Tongue (tissue), 3 donors: ENCODE measurements at places on chromosomes 12 and 14.

DNA sequence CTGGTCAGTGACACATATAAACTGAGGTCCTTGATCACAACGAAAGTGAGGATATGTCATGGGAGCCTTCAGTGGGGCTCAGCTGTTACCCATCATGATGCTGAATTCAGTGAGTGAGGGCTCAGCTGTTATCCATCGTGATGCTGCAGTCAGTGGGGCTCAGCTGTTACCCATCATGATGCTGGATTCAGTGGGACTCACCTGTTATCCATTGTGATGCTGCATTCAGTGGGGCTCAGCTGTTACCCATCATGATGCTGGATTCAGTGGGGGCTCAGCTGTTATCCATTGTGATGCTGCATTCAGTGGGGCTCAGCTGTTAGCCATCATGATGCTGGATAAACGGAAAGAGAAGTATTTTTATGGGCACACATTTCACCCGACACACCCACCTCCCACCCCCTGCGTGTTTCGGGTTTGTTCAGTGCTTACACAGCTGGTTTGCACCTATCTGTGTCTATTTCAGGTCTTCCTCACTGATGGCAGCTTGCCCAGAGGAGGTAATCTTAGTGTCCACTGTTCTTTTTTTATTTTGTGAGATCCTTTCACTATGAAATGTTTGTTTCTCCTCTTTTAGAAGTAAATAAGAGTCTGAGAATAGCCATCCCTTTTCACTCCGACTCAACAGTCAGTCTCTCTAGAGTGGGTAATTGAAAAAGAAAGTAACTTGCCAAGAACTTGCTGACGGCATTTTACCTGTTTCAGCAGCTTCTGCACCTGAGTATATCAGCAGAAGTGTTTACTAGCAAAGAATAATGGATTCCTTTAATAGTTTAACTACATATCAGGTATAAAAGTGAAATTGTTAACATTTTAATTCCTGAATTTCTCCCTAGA is 183.0 kb downstream of the ERC1 start:
- peak; percentile 80 for DNase-seq

DNA sequence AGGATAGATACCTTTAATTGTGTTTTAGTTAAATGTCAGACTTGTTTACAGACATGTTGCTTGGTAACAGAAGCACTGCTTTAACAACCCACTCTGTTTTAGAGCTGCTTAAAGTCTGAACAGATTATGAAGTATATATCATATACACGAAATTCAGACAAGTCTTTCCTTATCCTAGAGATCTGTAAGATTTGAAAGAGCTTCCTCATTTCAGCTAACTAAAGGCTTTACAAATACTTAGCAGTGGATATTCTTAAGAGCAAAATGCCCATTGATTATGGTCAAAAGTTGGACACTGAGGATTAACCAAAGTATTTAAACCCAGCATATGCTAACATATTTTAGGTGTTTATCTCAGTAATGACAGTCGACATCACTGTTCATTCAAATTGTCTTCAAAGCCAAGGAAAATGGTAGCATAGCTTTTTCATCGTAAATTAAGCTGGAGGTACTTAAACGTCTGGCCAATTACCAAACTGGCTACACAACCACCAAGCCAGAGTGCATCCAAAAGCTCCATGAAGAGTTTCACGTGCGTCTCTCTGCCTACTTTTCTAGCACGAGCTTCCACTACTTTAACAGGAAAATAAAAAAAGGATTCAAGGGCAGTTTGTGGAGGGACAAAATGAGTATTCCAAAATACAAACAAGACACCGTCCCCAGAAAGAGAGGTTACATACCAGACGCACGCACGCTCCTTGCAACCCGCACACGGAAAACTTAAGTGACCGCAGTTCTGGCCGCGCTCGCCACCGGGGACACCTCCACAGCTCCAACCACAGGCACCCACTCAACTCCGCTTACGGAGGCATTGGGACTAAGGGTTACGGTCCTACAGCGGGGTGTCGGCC is 565 bp downstream of the CEP83 start:
- DNase-seq, result peak; percentile 74

GRCh38 chr14:50109342-50109741 is 7.0 kb downstream of the VCPKMT start:
- DNase-seq, result peak; percentile 21

DNA sequence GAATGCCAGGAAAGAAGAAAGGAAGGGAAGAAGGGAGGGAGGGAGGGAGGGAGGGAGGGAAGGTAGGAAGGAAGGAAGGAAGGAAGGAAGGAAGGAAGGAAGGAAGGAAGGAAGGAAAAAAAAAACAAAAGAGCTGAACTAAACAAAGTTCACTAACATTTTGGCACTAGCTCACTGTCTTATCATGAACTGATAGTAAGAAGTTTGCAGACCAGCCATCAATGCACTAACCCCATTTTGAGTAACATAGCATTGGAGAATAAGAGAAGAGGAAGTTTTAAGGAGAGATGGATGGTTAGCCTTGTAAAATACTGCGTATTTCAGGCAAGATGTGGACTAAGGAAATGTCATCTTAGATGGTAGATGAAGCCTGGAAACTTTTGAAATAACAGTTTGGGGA is 1136.0 kb downstream of the FLRT2 start:
- no peak for DNase-seq

GRCh38 chr14:98503086-98503815 is 768.7 kb downstream of the BCL11B start:
- DNase-seq, result no peak

- no peak for DNase-seq
Measured at GRCh38 chr12:85385406-85385805, 105.4 kb downstream of the ALX1 start.

GRCh38 chr12:107668320-107669098 is 17.1 kb upstream of the PWP1 start:
- no peak for DNase-seq

DNA sequence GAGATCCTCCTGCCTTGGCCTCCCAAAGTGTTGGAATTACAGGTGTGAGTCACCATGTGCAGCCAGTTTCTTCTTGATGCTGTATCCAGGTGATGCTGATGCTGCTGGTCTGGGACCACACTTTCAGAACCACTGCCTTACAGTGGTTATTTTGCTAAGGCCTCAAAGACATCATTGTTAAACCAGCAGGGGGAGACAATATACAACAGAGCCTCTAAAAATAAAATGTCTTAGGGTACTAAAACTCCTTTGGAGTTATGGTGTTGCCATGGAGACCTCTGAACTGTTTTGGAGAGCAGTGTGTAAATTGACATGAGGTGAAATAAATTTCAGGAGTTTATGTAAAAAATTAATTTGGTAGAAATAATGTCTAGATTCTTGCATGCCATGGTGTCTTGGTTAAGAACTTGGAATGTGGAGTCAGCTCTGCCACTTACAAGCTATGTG is 1.1 kb upstream of the ARG2 start:
- DNase-seq, result peak; percentile 80

DNA sequence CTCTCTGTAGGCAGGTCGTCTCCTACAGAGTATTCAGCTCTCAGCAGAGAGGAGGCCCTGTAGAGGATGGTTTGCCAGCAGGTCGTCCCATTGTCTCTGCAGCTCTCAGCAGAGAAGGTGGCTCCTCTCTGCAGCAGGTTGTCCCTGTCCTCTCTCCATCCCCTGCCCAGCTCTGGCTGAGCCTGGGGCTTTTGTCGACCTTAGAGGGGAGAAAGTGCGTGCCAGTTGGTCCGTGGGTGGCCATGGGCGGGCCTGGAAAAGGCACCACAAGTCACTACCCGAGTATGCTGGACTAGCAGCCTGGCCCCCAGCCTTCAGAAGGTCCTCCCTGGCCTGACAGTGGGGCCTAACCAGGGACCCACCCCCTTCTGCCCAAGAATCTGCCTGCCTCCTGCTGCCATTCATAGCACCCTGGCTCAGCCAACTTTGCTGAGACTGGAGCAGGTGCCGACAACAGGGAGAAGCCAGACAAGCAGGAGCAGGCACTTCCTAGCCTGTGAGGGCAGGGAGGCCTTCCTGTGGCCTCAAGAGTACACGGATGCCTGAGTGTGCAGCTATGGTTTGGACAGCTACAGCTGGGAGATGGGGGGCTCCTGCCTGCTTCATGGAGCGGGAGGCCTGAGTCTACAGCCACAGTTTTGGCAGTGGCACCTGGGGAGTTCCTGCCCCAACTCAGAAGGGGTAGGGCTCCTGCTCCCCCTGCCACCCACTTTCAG is 59.7 kb upstream of the KCNH3 start:
- DNase-seq, result peak; percentile 6
